ENCODE measurements at places on chromosomes 6 and 20.

DNA sequence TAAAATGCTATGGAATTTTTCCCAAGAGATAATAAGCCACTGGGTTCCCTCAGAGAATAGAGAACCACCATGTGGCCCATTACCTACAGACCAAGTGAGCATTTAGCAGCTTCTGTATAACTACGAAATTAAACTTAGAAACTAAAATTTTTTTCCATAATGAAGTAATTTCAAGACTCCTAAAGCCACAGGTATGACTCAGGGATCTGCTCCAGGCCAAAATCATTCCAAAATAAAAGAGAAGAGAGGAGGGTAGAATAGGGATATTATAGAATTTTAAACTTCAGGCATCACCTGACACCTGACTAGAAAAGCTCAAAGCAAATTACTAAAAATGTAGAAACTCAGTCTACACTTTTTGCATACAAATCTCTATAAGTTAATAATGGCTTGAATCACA lies 108.9 kb upstream of the DST start:
- no peak for DNase-seq

GRCh38 chr6:79756496-79756895 lies 125.4 kb downstream of the SH3BGRL2 start:
- no peak for DNase-seq

- DNase-seq = peak; percentile 54
These were observed 6.5 kb upstream of the SLC24A3 start for GRCh38 chr20:19205981-19206396.

DNA sequence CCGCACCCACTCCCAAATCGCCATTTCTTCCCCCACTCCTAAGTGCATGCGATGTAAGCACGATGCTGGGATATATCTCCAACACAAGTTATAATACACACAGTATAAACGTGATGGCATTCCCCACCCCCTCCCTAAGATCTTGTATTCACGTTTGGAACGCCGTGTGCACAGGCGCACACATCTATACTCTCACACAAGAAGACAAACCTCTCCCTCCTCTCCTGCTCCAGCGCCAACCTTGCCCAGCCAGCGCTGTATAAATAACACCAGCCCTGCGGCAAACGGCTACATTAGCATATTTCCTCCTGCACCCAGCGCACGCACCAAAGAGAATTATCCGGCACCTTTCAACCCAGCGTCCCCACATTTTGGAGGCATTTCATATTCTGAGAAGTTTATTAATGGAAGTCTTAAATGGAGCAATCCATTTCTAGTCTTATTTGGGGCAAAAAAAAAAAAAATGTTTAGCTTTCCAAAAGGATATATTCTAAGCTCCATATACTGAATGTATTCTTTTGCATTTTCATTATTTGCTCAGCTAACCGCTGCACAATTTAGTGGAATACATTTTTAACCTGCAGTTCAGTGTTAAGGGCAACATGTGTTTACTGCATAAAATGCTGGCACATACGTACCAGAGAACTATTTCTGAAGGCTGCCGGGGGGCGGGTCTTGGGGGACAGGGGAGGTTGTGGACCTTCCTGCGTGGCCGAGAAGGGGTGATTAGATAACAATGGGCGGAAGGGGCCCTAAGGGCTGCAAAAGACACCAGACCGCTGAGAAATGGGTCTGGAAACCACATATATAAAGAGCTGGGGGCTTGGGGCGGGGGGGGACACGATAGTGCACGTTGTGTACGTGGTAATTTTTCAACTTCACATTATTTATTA lies 1.1 kb upstream of the SLC22A23 start:
- DNase-seq = no peak

GRCh38 chr6:7976485-7977056 lies 66.0 kb upstream of the TXNDC5 start:
- DNase-seq = no peak

DNA sequence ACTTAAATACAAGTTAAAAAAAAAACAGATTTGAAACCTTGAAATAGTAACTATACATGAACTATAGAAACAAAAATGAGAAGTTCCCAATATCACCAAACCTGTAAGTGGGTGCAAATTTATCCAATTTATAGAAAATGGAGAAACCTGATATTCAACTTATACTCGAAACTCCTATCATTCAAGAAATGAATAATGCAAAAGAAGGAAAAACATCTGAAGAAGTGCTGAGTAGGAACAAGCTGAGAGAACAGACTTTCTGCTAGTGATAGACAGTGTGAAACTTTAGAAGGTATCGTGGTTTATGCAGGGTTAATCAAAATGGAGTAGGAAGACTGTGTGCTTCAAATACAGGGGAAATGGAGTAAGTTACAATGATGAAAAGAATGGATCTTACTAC lies 4.5 kb downstream of the GPR63 start:
- DNase-seq = no peak

- DNase-seq = peak; percentile 81
These were observed 24.2 kb downstream of the ZNF311 start for GRCh38 chr6:28980852-28981430.

GRCh38 chr20:61494763-61495575 lies 242.9 kb downstream of the CDH4 start:
- no peak for DNase-seq
